ENCODE measurements at places on chromosomes 2 and 18. TPM values are rescaled to one million over a fixed set of nuclear protein-coding genes. Genes with fewer than 3 reads are reported as not detected.

Gene AFF3
- total RNA-seq, result 0.58 TPM

Gene SH3BP4
- total RNA-seq, result 32.6 TPM

Gene STK11IP
- total RNA-seq, result 16.8 TPM

Gene FSHR
- not detected for total RNA-seq

Gene GPAT2
- total RNA-seq, result 1.3 TPM

Gene PAIP2B
- 1.9 TPM for total RNA-seq

Gene ECEL1
- total RNA-seq, result not detected

Gene TEX44
- not detected for total RNA-seq

Gene ABCB11
- 1.2 TPM for total RNA-seq

Gene RPL31
- total RNA-seq, result 2,108 TPM

Gene AGXT
- total RNA-seq, result not detected

Gene SCN3A
- not detected for total RNA-seq

Gene LGALSL
- total RNA-seq, result 7.4 TPM

Gene KCNJ3
- total RNA-seq, result 0.09 TPM

Gene CACNB4
- total RNA-seq, result 0.93 TPM

Gene PDE1A
- total RNA-seq, result 90.7 TPM

Gene ANKRD53
- total RNA-seq, result 0.77 TPM

Gene CHCHD5
- total RNA-seq, result 33.1 TPM

Gene EXOC6B
- 12.2 TPM for total RNA-seq

Gene NPPC
- total RNA-seq, result not detected

Gene GAL3ST2
- total RNA-seq, result not detected

Gene IL36A
- not detected for total RNA-seq

Gene PHOSPHO2
- total RNA-seq, result 0.60 TPM

Gene IL1A
- total RNA-seq, result not detected

Gene MATN3
- 2.9 TPM for total RNA-seq

Gene ANKRD62
- total RNA-seq, result not detected

Gene SPDYA
- not detected for total RNA-seq

Gene RNF125
- 2.2 TPM for total RNA-seq

Gene HK2
- total RNA-seq, result 40.0 TPM

Gene CEP76
- 5.5 TPM for total RNA-seq

Gene CAVIN2
- total RNA-seq, result 11.5 TPM

Gene RNF152
- 1.4 TPM for total RNA-seq
